ENCODE measurements at places on chromosomes 2 and 18.

GRCh38 chr2:191296083-191297006, 51.1 kb downstream of the MYO1B start:
- H3K36me3 ChIP-seq, result no peaks in the 10 kb centered on the region
- DNase-seq, result no peak
- no peak overlapping the region for H3K4me3 ChIP-seq
- H3K27ac ChIP-seq, result no peak overlapping the region

- H3K4me3 ChIP-seq, result no peak overlapping the region
- H3K4me1 ChIP-seq, result no peaks in the 10 kb centered on the region
- no peak for DNase-seq
- no peaks in the 10 kb centered on the region for H3K36me3 ChIP-seq
Measured at GRCh38 chr2:88091943-88092342, 24.3 kb downstream of the SMYD1 start.

GRCh38 chr18:12883684-12884405, at the start of gene PTPN2:
PTPN2 (minus strand) TSS chr18:12884237; CDS start chr18:12884141, 96 bp downstream.
- H3K36me3 ChIP-seq, result peaks cover 24% of the 10 kb centered on the region
- peaks cover 41% of the 10 kb centered on the region for H3K4me1 ChIP-seq
- H3K27ac ChIP-seq, result peak within 1 kb of the TSS; percentile 97
- peak within 1 kb of the TSS; percentile 89 for H3K4me3 ChIP-seq

DNA sequence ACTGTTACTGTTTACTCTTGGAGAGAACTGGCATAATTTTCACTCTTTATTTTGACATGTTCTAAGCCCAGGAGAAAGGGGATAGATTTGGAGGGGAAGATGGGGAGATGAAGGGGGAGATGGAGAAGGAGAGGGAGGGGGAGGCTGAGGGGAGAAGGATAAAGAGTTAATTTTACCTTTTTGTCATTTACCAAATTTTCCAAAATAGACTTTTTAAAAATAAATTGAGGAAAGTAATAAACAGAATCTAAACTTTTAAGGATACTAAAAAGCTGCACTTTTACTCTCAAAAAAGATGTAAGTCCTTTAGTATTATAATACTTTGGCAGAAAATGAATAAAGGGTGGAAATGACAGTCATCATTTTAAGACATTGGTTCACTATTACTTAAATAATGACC, 12.3 kb downstream of the MMADHC start:
- no peak for DNase-seq
- peak overlapping the region; percentile 5 for H3K27ac ChIP-seq
- H3K36me3 ChIP-seq, result peaks cover 85% of the 10 kb centered on the region
- no peak overlapping the region for H3K4me3 ChIP-seq
- peaks cover 19% of the 10 kb centered on the region for H3K4me1 ChIP-seq

DNA sequence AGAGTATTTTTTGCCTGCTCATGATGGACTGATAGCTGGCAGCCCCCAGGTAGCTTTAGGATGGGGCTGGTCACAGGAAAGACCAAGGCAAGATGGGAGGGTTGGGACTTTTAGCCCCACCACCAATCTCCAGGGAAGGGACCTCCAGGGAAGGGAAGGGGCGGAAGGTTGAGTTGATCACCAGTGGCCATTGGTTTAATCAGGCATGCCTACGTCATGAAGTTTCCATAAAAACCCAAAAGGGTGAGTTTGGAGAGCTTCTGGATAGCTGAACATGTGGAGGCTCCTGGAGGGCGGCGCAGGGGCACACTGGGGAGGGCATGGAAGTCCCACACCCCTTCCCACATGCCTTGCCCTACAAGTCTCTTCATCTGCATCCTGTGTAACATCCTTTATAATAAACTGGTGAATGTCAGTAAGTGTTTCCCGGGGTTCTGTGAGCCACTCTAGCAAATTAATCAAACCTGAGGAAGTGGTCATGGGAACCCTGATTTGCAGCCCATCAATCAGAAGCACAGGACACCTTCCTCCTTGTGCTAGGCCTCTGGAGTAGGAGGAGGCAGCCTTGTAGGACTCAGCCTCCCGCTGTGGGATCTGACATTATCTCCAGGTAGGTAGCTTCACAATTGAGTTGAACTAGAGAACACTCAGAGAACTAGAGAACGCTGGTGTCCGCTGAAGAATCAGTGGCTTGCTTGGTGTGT, 30.3 kb downstream of the RAB31 start:
- H3K36me3 ChIP-seq, result no peaks in the 10 kb centered on the region
- peaks cover 9% of the 10 kb centered on the region for H3K4me1 ChIP-seq

DNA sequence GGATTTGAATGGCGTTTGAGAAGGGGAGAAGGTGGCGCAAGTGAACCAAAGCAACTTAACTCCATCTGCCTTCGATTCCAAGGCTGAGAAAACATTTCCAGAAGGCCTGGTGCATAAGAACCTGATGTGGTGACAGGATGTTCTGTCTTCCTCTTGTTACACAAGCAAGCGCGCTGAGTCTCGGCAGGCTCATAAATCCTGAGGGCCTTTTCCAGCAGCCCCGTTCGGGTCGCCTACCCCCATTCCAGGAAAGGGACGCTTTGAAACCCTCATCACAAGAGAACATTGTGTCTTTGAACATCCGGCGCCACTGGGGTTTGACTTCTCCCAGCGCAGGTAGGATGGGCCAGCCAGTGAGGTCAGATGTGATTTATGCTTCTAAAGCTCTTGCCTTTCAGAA, 403.5 kb downstream of the SETBP1 start:
- H3K4me3 ChIP-seq, result no peak overlapping the region
- H3K4me1 ChIP-seq, result no peaks in the 10 kb centered on the region
- peaks cover 6% of the 10 kb centered on the region for H3K27me3 ChIP-seq
- no peak overlapping the region for H3K27ac ChIP-seq

DNA sequence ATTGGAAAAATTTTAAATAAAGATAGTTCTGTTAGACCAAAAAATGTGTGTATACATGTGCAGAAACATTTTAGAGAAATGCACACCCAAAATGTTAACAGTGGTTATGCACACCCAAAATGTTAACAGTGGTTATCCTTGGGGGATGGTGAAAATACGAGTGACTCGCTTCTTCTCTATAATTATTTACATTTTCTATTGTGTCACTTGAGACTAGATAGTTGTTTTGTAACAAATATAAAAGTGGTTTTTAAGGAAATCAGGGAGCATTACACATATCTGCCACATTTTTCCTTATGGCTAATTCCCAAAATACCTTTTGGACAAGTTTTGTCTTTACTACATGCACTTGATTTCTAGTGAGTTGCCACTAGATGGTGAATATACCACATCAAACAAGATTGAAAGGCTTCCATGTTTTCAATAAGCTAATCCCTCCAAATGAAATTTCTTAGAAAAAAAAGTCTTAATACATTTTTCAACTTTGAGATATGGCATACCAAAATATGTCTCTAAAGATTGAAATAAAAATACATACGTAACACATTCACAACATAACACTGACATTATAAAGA, 9.0 kb upstream of the HIBCH start:
- H3K4me1 ChIP-seq, result no peaks in the 10 kb centered on the region
- H3K4me3 ChIP-seq, result no peak overlapping the region

DNA sequence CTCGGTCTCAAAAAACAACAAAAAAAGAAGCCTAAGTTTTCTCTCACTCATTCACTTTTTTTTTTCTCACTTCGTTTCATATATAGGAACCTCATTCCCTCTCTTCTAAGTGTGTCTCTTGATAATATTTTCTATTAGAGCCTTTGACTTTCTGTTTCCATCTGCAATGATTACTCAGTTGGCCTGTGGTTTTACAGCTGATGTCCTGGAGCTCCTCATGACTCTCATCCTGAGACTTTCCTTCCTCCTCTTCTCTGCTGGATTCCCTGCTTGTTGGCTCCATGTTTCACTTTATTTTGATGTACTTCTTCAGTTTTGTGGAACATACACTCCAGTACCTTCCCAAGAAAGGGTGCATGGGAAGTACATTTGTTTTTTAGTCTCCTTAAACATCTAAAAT, 154.2 kb upstream of the GATA6 start:
- H3K27ac ChIP-seq, result no peak overlapping the region
- DNase-seq, result no peak
- peaks cover 20% of the 10 kb centered on the region for H3K27me3 ChIP-seq

DNA sequence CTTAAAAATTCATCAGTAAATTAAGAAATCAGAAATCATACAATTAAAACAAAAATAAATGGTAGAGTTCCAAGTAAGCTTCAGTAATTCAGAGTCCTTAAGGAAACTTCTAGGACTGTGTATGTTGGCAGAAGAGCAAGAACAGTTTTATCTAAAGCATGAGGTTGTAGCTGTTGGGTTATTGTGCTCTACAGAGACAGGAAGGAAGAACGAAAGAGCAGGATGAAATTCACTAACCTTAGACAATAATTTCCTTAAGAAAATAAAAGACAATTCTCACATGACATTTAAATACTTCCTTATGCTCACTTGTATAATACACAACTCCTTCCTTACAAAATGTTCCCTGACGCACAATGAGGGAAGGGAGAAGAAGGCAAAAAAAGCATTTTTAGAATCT, 133.4 kb downstream of the STK39 start:
- no peak for DNase-seq
- no peak overlapping the region for H3K27ac ChIP-seq
- H3K4me1 ChIP-seq, result peaks cover 7% of the 10 kb centered on the region
- H3K4me3 ChIP-seq, result no peak overlapping the region
- no peaks in the 10 kb centered on the region for H3K27me3 ChIP-seq
- H3K36me3 ChIP-seq, result peaks cover 9% of the 10 kb centered on the region

DNA sequence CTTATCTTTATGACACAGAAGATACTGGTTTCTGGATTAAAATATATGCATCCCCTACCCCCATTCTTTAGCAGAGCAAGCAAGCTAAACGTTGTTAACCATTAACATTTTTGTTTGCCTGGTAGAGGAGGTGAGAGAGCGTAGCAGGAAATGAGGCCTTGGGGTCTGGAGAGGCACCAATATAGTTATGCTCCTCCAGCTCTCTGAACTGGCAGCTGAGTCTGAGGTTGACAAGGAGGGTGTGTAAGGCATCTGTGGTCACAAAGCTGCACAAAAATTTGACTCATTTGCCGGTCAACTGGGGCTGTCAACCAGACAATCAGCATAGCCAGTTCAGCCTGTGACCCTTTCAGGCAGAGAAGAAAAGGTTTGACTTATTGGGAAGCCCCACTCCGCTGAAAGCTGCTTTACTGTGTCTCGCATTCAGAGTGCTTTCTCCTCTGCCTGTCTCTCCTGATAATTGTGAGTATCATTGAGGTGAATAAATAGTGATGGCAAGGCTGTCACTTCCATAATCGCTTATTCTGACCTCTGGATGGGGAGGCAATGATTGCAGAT, 647.5 kb upstream of the SETBP1 start:
- DNase-seq, result no peak
- H3K36me3 ChIP-seq, result no peaks in the 10 kb centered on the region
- H3K4me3 ChIP-seq, result no peak overlapping the region
- no peak overlapping the region for H3K27ac ChIP-seq

DNA sequence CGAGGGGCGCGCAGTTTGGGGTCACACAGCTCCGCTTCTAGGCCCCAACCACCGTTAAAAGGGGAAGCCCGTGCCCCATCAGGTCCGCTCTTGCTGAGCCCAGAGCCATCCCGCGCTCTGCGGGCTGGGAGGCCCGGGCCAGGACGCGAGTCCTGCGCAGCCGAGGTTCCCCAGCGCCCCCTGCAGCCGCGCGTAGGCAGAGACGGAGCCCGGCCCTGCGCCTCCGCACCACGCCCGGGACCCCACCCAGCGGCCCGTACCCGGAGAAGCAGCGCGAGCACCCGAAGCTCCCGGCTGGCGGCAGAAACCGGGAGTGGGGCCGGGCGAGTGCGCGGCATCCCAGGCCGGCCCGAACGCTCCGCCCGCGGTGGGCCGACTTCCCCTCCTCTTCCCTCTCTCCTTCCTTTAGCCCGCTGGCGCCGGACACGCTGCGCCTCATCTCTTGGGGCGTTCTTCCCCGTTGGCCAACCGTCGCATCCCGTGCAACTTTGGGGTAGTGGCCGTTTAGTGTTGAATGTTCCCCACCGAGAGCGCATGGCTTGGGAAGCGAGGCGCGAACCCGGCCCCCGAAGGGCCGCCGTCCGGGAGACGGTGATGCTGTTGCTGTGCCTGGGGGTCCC, at the start of gene ITGA4:
Gene ITGA4 (plus strand): TSS at position 266 of the 620 bp plus-strand sequence. CDS start 269 bp downstream, at position 535.
- peak within 1 kb of the TSS; percentile 93 for H3K4me3 ChIP-seq
- peaks cover 64% of the 10 kb centered on the region for H3K36me3 ChIP-seq
- no peaks in the 10 kb centered on the region for H3K27me3 ChIP-seq
- H3K4me1 ChIP-seq, result peaks cover 48% of the 10 kb centered on the region

- H3K4me3 ChIP-seq, result peak overlapping the region; percentile 92
- peaks cover 26% of the 10 kb centered on the region for H3K4me1 ChIP-seq
- DNase-seq, result no peak
- H3K27ac ChIP-seq, result peak overlapping the region; percentile 96
- no peaks in the 10 kb centered on the region for H3K27me3 ChIP-seq
Measured at GRCh38 chr2:110679337-110679707, 1.5 kb upstream of the BUB1 start.

DNA sequence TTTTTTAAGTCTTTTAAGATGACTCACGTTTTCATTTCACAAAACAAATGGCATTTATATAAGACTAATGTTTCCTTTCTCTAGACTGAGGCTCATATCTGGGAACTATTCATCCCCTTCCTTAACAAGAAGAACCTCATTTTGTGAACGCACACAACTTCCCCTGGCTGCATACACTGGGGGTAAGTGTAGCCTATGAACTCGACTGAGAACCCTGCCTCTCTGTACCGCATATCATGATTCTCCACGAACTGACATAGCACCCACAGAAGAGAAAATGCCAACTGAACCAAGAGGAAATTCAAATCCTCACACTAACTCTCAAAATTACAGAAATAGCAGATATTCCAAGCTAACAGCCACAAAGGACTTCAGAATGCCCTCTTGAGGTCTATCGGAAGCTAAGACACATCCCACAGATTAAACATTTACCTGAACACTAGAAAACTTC, 236.7 kb downstream of the TCF4 start:
- H3K36me3 ChIP-seq, result no peaks in the 10 kb centered on the region
- H3K4me3 ChIP-seq, result no peak overlapping the region
- H3K27ac ChIP-seq, result no peak overlapping the region
- no peaks in the 10 kb centered on the region for H3K27me3 ChIP-seq
- no peak for DNase-seq
- no peaks in the 10 kb centered on the region for H3K4me1 ChIP-seq

DNA sequence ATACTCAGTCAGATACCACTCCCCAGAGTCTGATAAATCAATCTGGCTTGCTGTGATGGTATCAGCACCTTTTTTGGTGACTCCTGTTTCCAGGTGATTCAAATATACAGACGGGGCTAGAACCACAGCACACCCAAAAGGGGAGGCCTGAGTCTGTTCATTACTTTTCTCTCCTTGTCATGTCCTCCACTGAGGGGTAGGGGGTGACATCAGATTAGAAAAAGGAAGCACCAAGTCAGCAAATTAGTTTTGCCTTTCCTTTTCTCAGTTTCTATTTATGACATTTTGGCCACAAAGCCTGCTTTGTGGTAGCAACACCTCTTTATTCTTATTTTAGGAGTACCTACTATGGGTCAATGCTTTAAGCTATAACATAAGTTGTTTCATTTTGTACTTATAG, 127.4 kb downstream of the CCDC102B start:
- H3K27ac ChIP-seq, result no peak overlapping the region
- no peaks in the 10 kb centered on the region for H3K4me1 ChIP-seq
- no peak for DNase-seq
- no peak overlapping the region for H3K4me3 ChIP-seq
- H3K27me3 ChIP-seq, result no peaks in the 10 kb centered on the region
- H3K36me3 ChIP-seq, result no peaks in the 10 kb centered on the region
